Mesendoderm (in vitro differentiated cells): ENCODE measurements at places on chromosomes 6 and 20.

DNA sequence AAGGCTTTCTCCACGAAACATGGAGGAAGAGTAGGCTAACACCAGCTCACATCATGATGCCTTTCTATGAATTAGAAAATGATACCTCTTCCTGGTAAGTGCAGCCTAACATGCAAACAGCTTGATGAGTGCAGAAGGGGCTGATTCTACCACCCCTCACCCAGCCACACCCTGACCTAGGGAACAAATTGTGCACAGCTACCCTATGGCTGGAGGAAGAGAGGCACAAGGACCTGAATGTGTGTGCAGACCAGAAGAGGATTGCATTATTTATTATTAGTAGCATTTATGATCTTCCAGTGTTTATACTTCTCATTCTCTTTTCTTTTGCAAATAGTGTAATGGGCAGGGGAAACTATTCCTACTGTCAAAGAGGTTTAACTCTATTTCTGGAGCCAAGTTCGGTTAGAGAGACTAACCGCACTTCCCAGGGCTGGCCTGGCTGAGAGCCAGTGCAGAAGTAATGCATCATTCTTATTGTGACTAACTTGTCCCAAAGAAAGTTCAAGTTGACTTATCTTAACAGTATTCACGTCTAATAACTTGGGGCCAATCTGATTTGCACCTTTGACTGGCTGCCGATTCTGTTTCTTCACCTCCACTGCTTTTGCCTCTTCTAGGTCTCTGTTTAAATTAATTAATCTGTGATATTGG is 237.5 kb downstream of the CD83 start:
- no peak for DNase-seq

GRCh38 chr6:35057449-35058357 is 83.4 kb downstream of the TCP11 start:
- no peak for DNase-seq

GRCh38 chr6:148416330-148416965 is 73.8 kb downstream of the SASH1 start:
- DNase-seq, result no peak

DNA sequence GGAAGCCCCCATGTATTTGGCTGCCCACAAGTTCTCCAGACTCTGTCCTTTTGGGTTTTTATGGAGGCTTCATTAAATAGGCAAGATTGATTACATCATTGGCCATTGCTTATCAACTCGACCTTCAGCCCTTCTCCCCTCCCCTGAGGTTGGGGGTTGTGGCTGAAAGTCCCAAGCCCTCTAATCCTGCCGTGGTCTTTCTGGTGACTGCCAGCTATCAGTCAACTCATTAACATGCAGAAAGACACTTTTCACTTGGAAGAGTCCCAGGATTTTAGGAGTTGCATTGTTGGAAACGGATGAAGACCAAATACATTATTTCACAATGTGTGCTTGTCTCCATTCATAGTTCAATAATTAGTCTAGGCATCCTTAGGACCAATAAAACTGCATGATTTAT is 9.5 kb downstream of the CDC5L start:
- no peak for DNase-seq

DNA sequence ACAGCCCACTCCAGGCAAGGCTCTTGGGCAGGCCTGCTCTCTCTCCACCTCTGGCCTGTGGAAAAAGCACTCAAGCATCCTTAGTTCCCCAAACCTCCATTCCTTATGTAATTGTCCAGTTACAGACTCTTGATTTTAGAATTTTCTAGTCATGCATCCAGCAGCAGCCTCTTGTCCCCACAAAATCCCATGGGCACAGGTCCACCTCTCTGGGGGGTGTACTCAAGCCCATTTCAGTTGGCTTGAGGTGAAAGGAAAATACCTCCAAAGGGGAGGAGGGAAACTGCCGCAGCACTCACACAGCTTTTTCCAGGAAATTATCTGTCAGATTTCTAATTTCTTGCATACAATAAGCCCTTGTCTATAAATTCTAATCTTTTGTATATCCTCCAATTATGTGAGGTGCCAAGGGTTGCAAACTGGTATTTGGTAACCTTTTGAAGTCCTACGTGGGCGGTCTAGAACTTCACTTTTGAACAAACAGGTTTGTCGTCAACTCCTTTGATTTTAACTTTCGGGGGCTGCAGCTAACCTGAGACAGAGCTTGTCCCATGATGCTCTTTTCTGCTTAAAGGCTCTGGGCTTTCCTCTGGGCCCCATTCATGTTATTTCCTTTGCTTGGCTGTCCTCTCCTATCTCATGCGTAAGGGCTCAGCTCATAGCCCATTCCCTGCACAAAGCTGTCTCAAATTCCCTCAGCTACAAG is 104.7 kb upstream of the CEP85L start:
- DNase-seq, result no peak

GRCh38 chr6:106939848-106940247 is 34.7 kb downstream of the CD24 start:
- DNase-seq, result no peak

GRCh38 chr6:67802771-67803170 is 832.3 kb upstream of the ADGRB3 start:
- no peak for DNase-seq

DNA sequence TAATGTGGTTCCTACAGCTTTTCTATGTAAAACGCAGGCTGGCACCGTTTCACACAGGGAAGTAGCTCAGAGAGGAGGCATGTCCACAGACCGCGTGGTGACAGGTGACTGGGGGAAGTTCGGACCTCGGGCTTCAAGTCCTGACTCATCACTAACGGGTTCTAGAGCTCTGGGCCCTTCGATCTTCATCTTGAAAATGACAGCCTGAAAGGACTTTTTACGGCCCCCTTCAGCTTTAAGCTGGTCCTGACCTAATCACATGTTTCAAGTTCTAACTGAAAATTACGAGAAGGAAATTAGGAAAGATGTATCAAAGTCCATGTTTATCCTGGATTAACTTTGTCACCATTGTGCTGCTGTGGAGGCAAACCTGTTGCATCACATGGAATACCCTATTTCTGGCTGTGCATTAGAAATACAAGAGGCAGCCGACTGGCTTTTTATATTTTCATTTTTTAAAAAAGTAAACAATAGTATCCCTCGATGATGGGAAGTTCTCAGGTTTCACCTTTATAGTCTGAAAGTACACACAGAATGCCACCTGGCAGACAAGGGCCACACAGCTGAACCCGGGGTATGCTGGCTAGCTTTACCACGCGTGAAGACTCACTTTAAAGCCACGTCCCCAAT is 2.0 kb downstream of the MAN1A1 start:
- no peak for DNase-seq
